COR-L47 (cell line): ENCODE measurements at places on chromosomes 5 and 9.

- no peak for DNase-seq
Observed at GRCh38 chr5:17156463-17156862, 61.0 kb upstream of the BASP1 start.

GRCh38 chr5:78527054-78527859, 121.3 kb downstream of the LHFPL2 start:
- no peak for DNase-seq

GRCh38 chr5:172856336-172856735, 22.3 kb downstream of the ERGIC1 start:
- no peak for DNase-seq

- no peak for DNase-seq
Observed at GRCh38 chr9:131635285-131635684, 90.0 kb downstream of the PRRT1B start.

GRCh38 chr9:112792670-112793069, 42.1 kb downstream of the SNX30 start:
- DNase-seq: no peak

- no peak for DNase-seq
Observed at GRCh38 chr9:25816439-25816838, 138.2 kb upstream of the TUSC1 start.

DNA sequence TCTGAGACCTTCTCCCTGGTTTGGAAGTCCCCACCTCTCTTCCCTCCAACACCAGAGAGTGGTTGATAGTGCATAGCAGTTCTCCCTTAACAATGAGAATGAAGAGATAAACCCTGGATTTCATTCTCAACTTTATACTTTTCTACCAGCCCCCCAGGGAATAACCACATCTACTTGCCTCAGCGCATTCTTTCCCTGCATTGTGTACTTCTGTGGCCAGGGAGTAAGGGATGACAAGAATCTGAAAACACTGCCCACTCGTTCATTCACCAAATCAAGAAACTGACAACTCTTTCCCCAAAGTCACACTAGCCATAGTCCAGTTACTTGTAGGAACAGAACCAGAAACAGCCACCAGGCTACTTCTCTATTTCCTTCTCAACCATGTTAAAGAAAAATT, 46.0 kb upstream of the SPIN1 start:
- no peak for DNase-seq

GRCh38 chr5:6827526-6828219, 114.4 kb downstream of the TENT4A start:
- DNase-seq: no peak

GRCh38 chr5:95664204-95664786, 17.7 kb downstream of the RFESD start:
- DNase-seq: peak; percentile 5

GRCh38 chr5:195401-196160, 4.3 kb downstream of the LRRC14B start:
- no peak for DNase-seq

DNA sequence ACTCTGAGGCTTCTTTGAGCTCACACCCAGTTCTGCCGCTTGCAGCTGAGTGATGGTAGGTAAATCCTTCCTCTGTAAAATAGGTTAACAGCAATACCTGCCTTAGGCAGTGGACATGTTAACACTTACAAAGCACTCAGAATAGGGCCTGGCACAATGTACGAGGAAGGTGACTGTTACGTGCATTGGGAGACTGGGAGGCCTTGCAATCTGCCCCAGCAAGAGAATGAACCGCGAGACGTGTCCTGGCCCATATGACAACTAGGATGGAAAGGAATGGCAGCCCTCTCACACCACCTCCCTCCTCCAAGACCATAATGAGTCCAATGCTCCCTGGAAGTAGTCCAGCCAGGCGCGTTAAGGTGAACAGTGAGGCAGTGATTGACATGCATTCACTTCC, 23.1 kb upstream of the AKNA start:
- no peak for DNase-seq

DNA sequence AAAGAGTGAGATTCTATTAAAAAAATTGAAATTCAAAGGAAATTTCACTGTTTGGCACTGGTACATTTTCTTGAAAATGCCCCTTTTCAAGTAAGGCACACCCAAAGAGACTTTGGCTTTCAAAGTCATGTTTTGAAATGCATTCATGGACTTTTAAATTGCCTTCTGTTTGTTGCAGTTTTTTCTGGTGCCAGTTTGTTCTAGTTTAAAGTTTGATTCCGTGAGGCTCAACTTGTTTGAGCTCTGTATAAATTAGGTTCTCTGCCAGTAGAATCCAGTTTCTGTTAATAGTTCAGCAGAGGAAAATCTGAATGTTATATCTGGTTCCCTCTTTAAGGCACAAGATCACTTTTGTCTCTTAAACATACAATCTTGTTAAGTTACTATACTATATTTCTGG, 16.4 kb downstream of the ATP6V0E1 start:
- DNase-seq: no peak

DNA sequence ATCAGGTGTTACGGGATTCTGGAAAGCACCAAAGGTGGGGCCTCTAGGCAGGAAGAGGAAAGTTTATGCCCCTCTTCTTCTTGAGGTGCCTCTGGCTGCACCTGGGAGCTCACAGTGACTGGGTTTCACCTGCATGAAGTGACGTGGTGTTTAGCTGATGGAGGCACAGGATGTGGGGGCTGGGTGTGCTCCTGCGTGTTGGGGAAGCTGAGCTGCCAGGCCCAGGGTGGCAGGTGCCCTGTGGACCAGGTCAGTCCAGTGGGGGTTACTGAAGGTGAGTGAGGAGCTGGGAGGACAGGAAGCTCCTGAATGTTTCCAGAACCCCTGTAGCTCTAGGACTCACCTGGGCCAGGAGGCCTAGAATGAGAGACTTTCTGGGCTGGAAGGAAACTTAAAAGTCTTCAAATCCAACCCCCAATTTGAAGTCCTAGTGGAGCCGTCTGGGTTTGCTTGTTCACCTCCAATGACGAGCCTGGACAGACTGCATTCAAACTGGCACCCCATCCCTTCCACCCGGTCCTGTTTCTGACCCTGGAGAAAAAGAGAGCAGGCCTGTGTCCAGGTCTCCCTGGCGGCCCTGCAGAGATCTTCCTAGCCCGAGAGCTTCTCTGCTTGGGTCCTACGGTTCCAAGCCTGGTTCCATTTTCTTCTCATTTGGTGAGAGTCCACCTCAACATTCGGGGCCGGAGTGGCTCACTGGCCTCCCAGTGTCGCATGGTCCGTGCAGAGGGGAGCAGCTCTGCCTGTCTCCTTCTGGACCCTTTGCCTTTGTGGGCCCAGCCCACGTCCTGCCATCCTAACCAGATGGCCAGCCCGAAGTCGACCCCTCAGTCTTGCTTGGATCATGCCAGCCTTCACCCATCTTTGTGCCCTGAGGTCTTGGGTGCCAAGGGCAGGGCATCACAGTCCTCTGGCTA, 22.3 kb downstream of the TRAF1 start:
- DNase-seq: no peak

DNA sequence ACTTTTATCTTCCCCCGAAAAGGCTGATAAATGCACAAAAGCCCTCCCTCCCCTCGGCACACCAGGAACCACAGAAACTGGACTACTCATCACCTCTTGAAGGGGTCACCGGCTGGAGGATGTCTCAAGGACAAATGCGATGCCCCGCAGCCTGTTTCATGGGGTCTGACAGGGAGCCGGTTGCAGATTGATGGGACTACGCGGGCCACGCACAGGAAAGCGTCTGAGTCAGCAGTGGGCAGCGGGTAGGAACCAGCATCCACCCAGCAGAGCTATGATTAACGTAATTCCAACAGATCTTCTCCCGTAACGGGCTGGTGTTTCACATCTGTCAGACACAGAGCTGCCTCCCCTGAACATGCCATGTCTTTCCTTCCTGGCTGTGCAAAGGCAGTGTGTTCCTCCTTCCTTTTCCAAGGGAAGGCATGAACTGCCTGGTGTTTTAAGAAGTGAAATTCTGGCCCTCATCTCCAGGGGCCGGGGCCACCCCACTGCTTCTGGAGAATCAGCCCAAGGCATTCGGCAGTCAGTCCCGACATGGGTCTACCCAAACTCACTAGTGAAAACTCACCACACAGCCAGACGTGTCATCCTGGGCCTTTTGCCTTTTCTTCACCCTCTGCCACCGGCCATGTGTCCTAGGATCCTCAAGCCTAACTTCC, 144.4 kb upstream of the PHYKPL start:
- DNase-seq: no peak

DNA sequence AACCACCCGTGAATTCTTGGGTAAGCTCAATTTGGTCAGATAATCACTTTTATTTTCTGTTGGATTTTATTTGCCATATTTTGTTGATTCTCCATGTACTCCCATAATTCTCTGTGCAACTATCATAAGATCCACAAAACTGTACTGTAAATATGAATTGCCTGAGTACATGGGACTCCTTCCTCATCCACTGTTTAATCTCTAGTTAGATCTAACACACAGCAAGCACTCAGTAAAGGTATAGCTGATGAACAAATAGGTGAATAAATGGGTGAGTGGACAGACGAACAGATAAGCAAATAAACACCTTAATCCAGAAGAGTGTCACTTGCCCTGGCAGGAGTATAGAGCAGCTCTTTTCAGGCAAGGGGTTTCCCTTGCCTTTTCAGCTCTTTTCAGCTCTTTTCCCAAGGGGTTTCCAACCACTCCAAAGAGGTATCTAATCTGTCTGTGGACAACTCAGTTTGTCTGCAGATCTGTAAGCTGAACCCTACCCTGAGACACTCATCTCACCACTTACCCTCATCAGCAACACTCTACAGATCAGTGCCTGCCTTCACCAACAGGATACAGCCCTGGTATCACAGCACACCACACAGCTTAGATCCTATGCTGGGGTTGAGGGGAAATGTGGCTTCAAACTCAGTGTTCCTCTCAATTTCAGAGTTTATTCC, 51.2 kb downstream of the SIL1 start:
- DNase-seq: no peak

- DNase-seq: no peak
Observed at GRCh38 chr9:89471390-89471789, 26.5 kb downstream of the SEMA4D start.

- DNase-seq: no peak
Observed at GRCh38 chr5:110784901-110785300, 46.1 kb downstream of the SLC25A46 start.

DNA sequence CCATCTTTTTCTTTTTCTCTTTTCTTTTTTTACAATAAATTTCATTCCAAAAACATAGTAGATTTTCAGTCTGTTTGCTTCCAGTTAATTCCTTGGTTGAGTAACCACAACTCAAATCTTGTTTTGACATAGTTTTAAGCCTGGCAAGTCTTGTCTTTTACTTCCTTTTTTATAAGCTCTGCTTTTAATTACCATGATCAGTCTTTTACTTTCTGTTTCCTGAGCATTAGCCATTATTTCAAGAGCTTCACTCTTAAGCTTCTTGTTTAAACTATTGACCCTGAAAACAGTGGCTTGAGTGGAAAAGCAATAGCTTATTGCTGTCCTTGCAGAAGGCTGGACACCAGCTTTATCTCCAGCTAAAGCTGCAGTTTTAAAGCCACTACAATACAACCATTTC, 1363.3 kb downstream of the MAT2B start:
- DNase-seq: no peak

- DNase-seq: no peak
Observed at GRCh38 chr5:58940446-58940845, 357.6 kb downstream of the RAB3C start.

DNA sequence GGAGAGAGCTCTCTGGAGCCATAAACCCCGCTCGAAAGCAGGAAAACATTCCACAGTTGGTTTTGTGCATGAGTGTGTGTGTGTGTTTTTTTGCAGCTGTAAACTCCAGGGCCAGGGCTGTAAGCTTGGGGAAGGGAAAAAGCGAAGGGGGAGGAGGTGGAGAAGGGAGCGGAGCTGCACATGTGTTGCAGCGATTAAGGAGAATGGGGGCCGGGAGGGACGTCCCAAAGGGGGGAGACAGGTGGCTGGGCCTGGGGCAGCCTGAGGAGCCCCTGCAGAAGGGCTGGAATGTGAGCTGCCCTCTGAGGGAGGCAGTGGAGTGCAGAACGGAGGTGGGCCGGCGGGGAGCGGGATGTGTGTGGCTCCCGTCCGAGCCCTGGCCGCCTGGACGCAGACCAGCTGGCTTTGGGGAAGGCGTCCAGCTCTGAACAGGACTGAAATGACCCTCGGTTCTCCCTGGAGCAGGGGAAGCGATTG, 2.7 kb upstream of the MYMK start:
- no peak for DNase-seq

GRCh38 chr9:72396247-72397091, 31.5 kb upstream of the ZFAND5 start:
- DNase-seq: peak; percentile 22

DNA sequence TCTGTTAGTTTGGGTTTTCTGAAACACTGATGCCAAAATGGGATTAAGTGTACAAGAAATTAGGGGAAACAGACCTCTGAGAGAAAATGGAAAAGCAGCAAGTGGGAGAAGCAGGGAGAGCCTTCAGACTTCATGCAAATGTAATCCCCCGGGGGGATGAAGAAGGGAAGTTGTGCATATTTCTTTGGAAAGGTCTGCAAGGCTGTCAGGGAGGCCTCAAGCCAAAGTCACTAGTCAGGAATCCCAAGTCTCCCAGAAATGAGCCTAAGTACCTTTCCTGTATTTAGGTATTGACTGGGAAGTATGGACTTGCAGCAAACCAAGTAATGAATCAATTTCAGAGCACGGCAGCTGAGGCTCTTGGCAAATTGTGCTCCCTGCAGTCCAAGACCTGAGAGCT, 2.2 kb downstream of the FTMT start:
- DNase-seq: peak; percentile 2

DNA sequence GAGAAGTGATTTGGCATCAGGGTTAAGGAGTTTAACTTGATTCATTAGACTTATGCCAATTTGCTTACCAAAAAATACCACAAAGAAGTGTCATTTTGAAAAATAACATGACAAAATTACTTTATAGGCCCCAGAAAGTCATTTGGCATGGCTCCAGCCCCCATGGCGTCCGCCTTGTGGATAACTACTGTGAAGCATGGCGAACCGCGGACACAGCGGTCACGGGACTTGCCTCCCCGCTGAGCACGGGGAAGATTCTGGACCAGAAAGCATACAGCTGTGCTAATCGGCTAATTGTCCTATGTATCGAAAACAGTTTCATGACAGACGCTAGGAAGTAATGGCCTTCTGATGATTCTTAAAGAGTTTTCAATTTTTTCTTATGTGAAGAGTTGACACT, 35.4 kb upstream of the TGFBR1 start:
- DNase-seq: no peak

GRCh38 chr9:127783111-127784008, 2.5 kb upstream of the CDK9 start:
- no peak for DNase-seq

GRCh38 chr9:125511789-125512660, 195.0 kb downstream of the MAPKAP1 start:
- no peak for DNase-seq

GRCh38 chr9:94949370-94949769, 222.9 kb downstream of the AOPEP start:
- peak; percentile 28 for DNase-seq

- no peak for DNase-seq
Observed at GRCh38 chr5:90398726-90399125, 10.8 kb downstream of the CETN3 start.

- DNase-seq: no peak
Observed at GRCh38 chr9:82970359-82970758, 92.6 kb downstream of the RASEF start.

- no peak for DNase-seq
Observed at GRCh38 chr9:70488098-70488792, 73.8 kb upstream of the KLF9 start.

- DNase-seq: peak; percentile 88
Observed at GRCh38 chr9:130208600-130209347, 36.6 kb downstream of the NCS1 start.

GRCh38 chr5:40386289-40386688, 293.4 kb upstream of the PTGER4 start:
- DNase-seq: no peak

GRCh38 chr5:6321078-6321477, 57.3 kb downstream of the MED10 start:
- no peak for DNase-seq

GRCh38 chr9:92706218-92706940, 36.4 kb upstream of the IPPK start:
- no peak for DNase-seq
